GM12878 (cell line): ENCODE measurements at places on chromosomes 1 and 21. TPM values are rescaled to one million over a fixed set of nuclear protein-coding genes. Genes with fewer than 3 reads are reported as not detected.

GRCh38 chr21:41189150-41189745 is 21.3 kb downstream of the BACE2 start:
- no peak for DNase-seq

DNA sequence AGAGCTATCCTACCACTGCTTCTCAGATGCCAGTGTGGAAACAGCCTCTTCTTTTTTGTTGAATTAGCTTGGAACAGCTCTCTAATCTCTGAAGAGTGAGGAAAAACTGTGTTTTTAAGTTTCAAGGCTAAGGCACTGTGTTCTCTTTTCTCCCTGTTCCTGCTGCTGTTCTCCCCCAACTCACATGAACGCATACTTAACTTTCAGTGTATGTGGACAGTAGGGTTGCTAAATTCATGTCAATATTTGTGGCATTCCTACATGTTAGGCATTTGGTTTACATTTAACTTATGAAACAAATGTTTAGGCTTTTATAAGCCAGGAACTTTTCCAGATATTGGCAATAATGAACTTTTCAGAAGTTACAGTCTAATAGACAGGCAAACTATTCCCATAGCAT is 6.8 kb downstream of the BACH1 start:
- no peak for DNase-seq

- DNase-seq: no peak
These were observed 12.3 kb downstream of the PCSK9 start for GRCh38 chr1:55051621-55052020.

DNA sequence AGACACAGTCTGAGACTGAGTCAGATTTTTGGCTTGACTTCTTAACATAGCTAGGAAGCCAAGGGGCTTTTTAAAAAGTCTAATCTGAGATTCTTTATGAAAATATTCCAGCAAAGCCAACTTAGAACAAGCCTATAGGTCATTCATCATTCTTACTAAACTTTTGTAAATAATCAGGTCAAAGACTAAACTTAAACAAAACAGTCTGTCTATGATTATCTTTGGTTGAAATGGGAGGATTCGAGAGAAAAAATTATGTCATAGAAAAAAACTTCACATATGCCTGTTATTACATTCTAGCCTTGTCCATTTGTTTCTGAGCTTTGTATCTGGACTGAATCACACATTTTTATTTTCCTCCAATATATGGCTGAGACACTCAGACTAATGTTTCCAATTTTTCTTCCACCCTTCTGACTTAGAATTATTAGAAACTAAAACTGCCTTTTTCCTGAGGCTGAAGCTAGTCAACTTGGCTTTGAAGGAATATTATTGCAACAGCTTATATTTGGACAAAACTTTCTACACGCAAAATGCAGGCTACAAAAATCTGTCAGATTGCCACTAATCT is 83.3 kb downstream of the ETS2 start:
- DNase-seq: no peak

GRCh38 chr1:154863315-154864174 is 6.5 kb downstream of the KCNN3 start:
- DNase-seq: peak; percentile 85

- no peak for DNase-seq
These were observed 9.4 kb downstream of the MORN1 start for GRCh38 chr1:2381741-2382620.

DNA sequence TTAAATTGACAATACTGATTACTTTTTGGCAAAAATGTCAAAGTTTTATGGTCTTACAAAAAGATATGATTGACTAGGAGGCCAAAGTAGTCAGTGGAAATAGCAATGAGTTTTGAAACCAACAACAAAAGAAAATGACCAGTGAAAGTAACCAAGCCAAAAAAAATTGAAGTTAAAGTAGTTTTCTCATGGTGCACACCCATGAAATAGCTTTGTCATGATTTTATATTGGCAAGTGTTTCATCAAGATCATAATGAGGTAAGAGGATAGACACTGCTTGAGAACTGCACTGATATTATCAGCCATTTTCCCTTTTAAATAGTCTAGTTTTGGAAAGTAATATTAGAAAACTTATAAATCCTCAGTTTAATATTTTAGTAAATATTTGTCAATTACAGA is 206.2 kb upstream of the ADAMTS5 start:
- DNase-seq: no peak

DNA sequence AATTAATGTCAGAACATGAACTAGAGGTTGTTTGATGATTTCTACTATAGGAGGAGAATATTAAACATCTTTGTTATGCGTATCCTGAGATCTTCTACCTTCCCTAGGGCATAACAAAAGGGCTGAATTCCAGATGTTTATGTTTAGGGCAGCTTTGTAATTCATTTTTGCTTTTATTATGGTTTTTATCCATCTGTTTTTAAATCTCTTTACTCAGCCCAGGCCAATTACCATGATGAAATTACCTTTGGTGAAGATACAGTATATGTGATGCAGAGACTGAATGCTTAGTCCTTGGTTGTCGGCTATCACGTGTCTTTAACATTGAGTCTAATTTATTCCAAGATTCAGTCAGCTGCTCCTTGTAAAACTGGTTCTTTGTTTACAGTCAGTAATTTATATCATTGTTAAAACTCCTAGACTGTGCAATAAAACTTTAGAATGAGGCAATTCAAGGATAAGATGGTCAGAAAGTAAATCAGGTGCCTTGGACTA is 176.9 kb downstream of the CTH start:
- no peak for DNase-seq

DNA sequence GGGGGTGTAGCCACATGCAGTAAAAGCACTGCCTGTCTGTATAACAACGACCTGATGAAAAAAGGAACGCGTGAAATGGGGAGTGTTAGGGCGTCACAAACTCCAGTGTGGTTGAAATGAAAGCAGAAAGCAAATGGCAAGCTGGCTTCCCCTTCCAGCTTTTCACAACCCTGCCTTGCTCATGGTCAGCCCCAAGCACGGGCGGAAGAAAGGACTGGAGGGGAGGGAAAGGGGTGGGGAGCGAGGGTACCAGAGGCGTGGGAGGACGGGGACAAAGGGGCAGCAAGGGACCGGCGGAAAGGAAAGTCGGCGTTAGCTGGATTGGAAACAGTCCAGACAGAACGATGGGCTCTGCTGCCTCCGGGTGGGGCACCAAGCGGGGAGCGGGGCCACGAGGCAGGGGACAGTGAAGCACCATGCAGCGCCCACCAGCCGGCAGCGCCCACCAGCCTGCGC is 9.6 kb downstream of the VPS26C start:
- no peak for DNase-seq

DNA sequence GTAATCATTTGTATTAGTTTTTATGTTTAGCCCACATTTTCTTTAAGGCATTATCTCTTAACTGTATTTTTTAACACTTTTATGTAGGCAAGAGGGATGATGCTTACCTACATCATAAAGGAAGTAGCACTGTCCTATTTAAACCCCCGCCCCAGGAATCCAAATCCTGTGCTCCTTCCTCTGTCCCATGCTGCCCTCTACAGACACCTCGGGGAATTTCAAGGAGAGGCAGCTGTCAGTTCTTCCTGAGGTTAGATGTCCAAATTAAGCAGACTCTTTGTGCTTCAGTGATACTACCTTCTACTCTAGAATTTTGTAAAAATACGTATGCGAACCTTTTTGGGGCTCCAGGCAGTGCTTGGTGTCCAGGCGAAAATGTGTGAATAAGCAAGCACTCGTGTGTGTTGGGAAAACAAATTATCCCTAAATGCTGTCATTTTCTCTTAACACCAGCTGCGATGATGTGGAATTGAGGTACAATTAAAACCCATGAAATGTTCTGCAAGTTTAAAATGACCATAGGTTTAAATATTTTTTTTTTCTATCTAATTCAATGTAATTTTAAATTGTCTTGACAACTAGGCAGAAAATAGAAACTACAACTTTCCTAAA is 19.2 kb downstream of the CRCT1 start:
- no peak for DNase-seq

DNA sequence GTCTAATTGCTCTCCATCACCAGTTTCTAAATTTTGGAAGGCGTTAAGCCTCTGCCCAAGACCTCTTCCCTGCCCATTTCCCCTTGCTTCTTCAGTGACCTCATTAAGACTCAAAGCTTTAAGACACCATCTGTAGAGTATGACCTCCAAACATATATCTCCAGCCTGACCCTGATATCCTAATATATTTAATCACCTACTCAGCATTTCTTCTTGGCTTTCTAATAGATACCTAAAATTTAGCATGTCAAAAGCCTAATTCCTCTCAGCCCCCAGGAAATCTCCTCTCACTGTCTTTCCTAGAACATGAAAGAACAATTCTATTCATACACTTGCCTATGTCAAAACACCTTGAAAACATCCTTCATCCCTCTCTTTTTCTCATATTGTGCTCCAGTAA is 235.5 kb upstream of the HOOK1 start:
- DNase-seq: no peak

- DNase-seq: no peak
These were observed 127.6 kb downstream of the DMRTB1 start for GRCh38 chr1:53586765-53587164.

DNA sequence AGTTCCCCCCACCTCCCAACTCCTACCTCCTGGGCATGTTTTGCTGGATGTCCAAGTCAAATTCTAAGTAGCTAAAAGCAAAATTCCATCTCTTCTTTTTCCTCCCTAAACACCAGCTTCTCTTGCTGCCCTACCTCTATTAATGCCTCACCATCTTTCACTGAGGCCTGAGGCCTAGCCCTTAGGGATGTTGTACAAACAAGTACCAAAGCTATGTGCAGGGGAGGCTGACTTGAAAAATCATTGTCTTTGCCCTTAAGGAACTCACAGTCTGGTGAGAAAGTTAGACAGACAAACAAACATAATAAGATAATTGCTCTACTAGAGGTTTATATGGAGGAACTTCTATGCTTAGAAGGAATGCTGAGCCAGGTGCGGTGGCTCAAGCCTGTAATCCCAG is 25.3 kb upstream of the SYNC start:
- DNase-seq: no peak

GRCh38 chr1:184590163-184590750 is 164.4 kb downstream of the EDEM3 start:
- no peak for DNase-seq

- peak; percentile 97 for DNase-seq
These were observed 162.6 kb upstream of the IRF2BP2 start for GRCh38 chr1:234772345-234773147.

GRCh38 chr1:154586231-154586630 is 18.7 kb downstream of the CHRNB2 start:
- no peak for DNase-seq

- no peak for DNase-seq
These were observed 55.1 kb downstream of the HFM1 start for GRCh38 chr1:91349524-91349923.

DNA sequence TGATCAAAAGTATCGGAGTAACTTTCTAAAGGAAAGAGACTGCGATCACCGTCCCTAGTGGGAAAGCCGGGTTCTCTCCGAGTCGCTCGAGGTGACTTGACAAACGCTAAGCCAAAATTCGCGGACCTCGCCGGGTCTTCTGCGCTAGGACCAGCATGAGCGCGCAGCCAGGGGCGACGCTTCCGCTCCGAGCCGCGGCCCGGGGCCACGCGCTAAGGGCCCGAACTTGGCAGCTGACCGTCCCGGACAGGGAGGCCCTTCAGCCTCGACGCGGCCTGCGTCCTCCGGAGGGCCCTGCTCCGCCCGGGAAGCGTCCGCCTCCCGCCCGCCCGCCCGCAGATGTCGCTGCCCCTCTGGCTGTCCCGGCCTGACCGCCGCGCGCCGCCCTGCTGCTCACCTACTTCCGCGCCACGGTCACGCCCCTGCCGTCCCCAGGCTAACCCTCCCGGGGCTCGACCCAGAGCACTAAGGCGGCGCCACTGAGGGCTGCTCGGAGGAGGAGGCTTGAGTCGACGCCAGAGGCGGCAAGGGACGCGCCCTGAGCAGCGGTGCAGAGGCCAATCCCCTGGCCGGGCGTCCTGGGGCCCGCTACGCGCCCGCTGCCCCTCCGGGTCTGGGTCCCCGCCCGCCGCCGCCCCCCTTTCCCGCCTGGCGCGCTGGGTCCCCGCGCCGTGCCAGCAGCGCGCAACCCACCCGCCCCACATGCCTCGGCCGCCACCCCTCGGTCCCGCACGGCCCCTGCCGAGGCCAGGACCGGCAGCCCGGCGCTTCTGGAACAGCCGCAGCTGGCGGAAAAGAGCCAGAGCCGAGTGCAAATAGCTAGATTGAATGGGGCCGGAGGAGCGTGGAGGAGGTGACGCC is 896 bp upstream of the DUSP10 start:
- DNase-seq: no peak

GRCh38 chr1:22418312-22418711 is 33.3 kb upstream of the ZBTB40 start:
- DNase-seq: no peak

GRCh38 chr1:165257969-165258459 is 98.5 kb downstream of the LMX1A start:
- DNase-seq: peak; percentile 9

GRCh38 chr21:45266518-45267389 is 20.9 kb downstream of the POFUT2 start:
- DNase-seq: no peak

DNA sequence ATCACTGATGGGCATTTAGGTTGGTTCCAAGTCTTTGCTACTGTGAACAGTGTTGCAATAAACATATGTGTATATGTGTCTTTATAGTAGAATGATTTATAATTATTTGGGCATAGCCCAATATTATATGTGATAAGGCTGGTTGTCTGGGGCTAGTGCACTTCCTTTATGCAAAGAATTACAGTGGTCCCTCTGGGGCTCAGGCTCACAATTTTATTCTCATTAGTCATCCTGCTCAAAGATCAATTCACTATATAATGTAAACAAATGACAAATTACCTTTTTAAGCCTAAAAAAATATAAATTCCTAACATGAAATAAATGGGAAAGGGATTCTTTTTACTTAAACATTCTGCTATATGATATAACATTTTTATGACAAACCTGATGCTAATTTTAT is 5.0 kb downstream of the PLPPR4 start:
- no peak for DNase-seq

GRCh38 chr21:15015622-15016471 is 49.0 kb downstream of the NRIP1 start:
- no peak for DNase-seq

GRCh38 chr1:110119843-110120242 is 7.6 kb downstream of the UBL4B start:
- no peak for DNase-seq

Gene SPRR2A
- not detected in 2 replicates for total RNA-seq

Gene RFX5
- total RNA-seq: 119 and 138 TPM in 2 replicates

Gene BCAN
- 0.18 and 0.24 TPM in 2 replicates for total RNA-seq

Gene OR2L13
- not detected in 2 replicates for total RNA-seq

Gene TDRD5
- not detected in 2 replicates for total RNA-seq

Gene ELF3
- total RNA-seq: 1.1 and 2.4 TPM in 2 replicates

Gene TMEM81
- 1.2 and 1.7 TPM in 2 replicates for total RNA-seq

Gene ERG
- total RNA-seq: not detected in 2 replicates

Gene APOBEC4
- total RNA-seq: not detected in 2 replicates

Gene GBP4
- total RNA-seq: 3.3 and 4.3 TPM in 2 replicates

Gene NR5A2
- total RNA-seq: 0.21 and 0.26 TPM in 2 replicates

Gene DSCAM
- total RNA-seq: not detected in 2 replicates

Gene LEFTY2
- not detected in 2 replicates for total RNA-seq

Gene NBPF6
- not detected in 2 replicates for total RNA-seq

Gene CHODL
- total RNA-seq: 0.19 and 0.28 TPM in 2 replicates

Gene OR2L5
- total RNA-seq: not detected in 2 replicates
